Stimulated activated CD8-positive, alpha-beta memory T cell treated with anti-CD3 and anti-CD28 coated beads, Interleukin-12 subunit alpha, Interleukin-12 subunit beta, amount 100 ng/mL, for 4 hours (primary cell): ENCODE measurements at places on chromosomes 2 and 18.

GRCh38 chr2:105005181-105005951, 32.5 kb upstream of the MRPS9 start:
- DNase-seq = no peak

DNA sequence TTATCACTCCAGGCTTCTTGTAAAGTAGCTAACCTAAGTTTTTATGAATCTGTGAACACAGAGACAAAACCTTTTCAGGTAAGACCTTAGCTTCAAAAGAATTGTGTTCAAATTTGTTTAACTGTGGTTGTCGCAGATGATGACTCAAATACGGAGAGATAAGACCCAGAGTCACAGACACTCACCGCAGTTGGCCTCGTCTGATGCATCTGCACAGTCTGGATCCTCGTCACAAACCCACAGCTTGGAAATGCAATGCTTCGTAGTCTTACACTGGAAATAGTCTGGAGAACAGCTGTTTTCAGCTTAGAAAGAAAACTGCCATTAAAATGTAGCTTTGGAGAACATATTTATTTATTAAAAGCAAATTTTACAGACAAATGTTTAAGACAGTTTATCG, 1662.1 kb upstream of the NXPH2 start:
- no peak for DNase-seq

DNA sequence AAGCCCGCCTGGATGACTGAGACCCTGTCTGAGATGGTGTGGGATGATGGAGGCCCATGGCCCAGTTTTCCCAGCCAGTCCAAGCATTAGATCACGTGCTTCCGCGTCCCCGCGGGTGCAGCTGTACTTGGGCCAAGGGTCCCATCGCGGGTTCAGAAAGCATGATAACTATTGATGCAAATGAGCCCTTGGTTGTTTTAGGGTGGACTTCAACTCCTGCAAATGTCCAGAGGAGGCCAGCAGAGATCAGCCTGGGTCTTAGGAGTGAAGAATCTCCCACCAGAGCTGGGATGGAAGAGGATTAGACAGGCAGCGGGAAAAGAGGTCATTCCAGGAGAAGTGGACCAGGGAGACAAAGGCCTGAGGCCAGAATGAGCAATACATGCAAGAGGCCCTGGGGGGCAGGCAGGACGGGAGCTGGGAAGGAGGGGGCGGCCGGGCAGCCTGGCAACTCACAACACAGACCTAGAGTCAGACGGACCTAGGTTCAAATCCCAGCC, 89.9 kb upstream of the TMEM247 start:
- no peak for DNase-seq

GRCh38 chr2:241150660-241151530, 628 bp downstream of the PPP1R7 start:
- no peak for DNase-seq

- no peak for DNase-seq
Measured at GRCh38 chr2:30178618-30179434, 32.0 kb downstream of the YPEL5 start.

- DNase-seq = no peak
Measured at GRCh38 chr2:18835787-18836186, 246.4 kb upstream of the NT5C1B start.

DNA sequence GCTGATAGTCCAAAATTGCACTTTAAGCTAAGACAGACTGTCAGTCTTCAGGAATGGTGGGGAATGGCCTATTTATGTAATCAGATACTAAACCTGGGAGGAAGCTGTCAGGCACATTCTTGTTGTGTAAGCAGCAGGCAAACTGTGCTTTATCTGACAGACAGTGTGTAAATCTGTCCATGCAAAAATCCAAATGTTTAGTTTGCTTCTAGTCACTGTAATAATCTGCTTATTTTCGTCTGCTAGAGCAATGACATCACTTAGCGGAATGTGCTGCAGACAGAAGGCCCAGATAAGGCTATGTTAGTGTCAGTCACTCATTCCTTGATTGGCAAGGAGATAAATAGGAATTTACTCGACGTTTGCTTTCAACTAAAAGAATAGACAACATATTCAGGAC, 263.5 kb downstream of the ZNF407 start:
- no peak for DNase-seq

- no peak for DNase-seq
Measured at GRCh38 chr2:21812766-21813165, 689.0 kb downstream of the TDRD15 start.

- no peak for DNase-seq
Measured at GRCh38 chr2:12921321-12921720, 204.6 kb downstream of the TRIB2 start.

DNA sequence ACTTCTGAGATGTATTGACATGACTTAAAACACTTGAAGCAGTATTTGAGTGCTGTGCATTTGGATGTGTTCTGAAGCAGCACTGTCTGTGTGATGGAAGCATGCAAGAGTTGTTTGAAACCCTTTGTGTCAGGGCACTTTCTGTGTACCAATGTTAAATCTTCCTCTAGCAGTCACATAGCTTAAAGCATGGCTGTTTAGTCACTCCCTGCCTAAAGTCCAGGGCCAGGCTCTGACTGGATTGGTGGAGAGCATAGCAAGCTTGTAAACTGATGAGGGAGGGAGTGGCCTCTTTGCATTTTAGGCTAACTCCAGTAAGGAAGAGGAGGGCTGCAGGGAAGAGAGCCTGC, 73.5 kb downstream of the MYO1B start:
- no peak for DNase-seq

DNA sequence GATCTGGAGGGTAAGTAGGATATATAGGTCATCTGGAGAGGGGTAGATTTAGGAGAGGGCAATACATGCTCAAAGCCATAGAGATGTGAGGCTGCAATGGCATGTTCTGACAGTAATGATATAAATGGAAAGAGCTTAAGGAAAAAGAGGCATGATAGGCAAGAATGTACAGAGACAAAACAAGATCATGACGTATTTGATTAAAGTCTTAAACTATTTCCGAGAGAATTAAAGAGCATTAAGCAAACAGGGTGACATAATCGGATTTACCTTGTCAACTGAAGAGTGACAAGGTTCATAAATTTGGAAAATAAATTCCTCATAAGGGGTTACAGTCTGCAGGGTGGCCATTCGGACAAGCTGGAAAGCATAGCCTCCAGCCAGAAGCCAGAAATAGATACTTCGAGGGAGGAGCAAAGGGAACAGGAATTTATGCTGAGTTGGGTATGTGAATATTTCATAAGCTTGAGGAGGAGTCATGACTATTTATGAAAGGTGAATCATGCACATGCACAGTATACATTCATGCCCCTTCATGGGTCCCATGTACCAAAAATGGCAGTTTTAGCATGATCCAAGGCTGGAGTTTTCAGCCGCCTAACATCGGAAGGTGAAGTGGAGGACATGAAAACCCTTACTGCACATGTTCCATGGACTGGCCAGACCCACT, 396.2 kb upstream of the VWC2L start:
- no peak for DNase-seq

- no peak for DNase-seq
Measured at GRCh38 chr2:158815166-158815565, 20.0 kb downstream of the DAPL1 start.

DNA sequence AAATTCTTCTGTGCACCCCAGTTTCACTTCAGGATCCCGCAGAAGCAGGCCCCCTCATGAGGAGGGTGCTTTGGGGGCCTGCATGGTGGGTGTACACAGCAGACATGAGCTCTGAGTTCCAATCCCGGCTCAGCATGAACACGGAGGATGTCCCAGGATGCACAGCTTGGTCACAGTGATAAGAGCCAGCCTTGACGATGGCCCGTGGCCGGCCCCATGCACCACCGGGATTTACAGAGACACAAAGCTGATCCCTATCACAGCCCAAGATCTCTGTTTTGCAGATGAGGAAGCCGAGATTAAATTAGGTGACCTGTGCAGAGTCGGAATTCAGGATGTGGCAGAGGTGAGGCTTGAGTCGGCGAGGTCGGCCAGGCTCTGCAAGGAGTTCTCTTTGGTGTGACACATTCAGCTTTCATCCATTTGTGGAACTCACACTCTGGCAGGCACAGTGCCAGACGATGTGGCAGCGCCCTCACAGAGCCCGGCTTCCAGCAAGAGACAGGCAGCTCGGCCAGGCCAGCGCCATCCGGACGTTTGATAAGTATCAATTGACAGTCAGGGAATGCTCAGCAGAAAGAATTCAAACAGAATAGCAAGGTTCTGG, 456.3 kb upstream of the MYT1L start:
- DNase-seq = no peak

DNA sequence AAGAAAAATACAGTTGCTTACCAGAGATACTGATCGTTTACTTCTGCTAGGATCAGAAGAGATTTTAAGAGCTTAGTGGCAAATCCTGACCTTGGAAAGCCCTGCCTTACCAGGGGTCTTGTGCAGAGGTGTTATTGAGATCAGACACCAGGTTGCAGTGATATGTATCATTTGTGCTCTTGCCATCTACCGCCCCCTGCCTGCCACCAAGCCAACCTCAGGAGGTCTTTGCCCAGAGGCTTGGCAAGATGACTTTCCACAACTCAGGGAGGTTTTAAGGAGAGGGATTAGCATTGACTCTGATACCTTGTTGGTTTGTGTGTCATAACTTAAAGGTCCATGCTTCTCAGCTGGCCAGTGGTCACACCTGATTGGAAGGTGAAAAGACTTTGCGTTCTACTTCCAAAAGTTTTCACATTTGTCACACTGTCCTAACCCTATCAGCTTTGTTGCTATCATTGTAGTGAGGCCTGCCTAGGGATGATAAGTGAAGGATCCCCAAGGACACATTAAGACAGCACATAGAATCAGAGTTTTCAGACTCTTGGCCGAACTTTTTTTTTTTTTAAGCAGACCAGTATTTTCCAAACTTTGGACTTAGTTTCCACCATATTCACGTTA, 46.2 kb upstream of the MGAT5 start:
- DNase-seq = peak; percentile 37

DNA sequence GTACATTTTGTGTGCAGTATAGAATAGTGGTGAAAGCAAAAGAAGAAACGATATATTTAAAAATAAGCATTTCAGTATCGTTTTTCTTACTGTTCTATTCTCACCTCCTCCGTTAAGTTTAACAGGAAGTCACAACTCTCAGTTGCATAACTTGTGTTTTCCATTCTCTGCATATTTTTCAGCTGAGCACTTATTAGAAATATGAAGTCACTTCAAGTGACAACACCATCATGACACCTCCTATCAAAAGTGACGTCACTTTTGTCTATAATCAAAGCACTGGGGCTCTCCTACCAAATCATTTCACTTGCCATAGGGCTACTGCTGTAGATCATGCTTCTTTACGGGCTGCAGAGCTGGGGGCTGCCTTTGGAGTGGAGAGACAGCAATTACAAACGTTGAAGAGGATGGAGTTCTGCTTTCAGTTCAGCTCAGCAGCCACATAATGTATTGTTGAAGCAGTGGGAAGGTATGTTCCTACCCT, 36.3 kb downstream of the STAT4 start:
- DNase-seq = no peak

- DNase-seq = no peak
Measured at GRCh38 chr2:230358305-230358704, 31.3 kb downstream of the SP140L start.

DNA sequence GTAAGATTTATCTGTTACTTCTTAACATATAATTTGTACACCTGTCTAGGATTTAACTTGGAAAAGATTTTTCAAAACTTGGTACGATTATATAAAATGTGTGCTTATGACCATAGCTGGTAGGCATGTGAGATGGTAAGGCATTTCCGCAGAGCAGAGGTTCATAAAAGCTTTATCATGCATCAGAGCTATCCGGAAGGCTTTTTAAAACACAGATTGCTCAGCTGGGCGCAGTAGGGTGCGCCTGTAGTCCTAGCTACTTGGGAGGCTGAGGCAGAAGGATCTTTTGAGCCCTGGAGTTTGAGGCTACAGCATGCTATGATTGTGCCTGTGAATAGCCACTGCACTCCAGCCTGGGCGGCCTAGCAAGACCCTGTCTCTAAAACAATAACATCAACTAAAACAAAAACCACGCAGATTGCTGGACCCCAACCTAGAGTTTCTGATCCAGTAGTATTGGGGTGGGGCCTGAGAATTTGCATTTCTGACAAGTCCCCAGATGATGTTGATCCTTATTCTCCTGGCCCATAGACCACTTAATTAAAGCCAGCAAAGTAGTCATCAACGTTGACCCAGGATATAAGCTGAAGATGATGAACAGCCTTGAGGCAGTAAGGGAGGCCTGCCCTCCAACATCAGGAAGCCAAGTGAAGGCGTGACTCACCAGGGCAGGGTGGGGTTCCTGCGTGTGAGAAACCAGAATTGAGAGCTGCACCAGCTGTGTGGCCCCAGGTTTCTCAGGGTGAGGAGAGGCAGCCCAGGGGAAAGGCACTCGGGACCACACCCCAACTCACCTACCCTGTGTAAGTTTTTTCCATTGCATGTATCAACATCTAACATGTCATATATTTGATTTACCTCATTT, 21.6 kb upstream of the SLC20A1 start:
- DNase-seq = peak; percentile 59

- no peak for DNase-seq
Measured at GRCh38 chr2:22907330-22907729, 477.6 kb upstream of the KLHL29 start.

GRCh38 chr2:127485694-127486071, 40.6 kb downstream of the IWS1 start:
- no peak for DNase-seq

GRCh38 chr2:7201851-7202250, 284.6 kb downstream of the RNF144A start:
- no peak for DNase-seq

- DNase-seq = peak; percentile 36
Measured at GRCh38 chr18:11849841-11850634, 1.2 kb upstream of the CHMP1B start.

GRCh38 chr2:160224507-160224906, 24.4 kb upstream of the ITGB6 start:
- no peak for DNase-seq

GRCh38 chr18:12254136-12254819, at the start of gene CIDEA:
Gene CIDEA, plus strand, starts transcription at chr18:12254361. Its CDS starts 23 bp downstream, at chr18:12254384.
- no peak for DNase-seq

- DNase-seq = no peak
Measured at GRCh38 chr18:47418746-47419145, 167.3 kb upstream of the SKOR2 start.

GRCh38 chr18:75400366-75400765, 27.1 kb downstream of the SMIM21 start:
- no peak for DNase-seq

DNA sequence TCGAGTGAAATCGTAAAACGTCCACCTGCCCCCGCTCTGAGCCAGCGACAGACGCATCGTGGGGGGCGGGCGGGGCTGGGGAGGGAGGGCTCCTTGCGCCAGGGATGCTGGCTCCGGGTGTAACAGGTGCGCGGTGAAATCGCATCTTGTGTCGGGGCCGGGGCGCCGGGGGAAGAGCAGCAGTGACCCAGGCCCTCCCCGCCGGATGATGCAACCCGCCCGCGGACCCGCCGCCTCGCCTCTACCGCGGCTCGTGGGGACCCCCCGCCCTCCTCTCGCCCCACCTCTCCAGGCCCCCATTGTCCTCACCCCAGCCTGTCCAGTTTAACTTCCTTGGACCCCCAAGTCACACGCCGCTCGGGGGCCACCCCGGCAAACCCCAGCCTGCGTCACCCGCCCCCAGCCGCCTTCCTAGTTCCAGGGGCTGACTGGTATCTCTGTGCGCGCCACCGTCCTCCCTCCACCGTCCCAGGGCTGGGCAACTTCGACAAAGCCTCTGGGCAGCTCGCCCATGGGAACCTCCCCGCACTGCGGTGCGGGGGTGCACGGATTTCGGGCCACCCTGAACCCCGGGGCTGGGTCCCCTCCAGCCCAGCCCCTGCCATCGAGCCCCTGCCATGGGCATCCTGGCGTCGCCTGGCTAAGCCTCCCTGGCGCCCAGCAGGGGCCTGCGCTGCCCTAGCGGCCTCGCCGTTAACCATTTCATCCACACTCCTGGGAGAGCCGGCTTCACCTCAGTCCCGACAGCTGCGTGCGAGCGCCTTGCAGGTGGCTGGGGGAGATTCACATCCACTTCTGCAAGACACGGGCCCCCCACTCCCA, 799 bp upstream of the KIF1A start:
- no peak for DNase-seq
